ELF-1 (cell line): ENCODE measurements at places on chromosomes 13 and 19.

DNA sequence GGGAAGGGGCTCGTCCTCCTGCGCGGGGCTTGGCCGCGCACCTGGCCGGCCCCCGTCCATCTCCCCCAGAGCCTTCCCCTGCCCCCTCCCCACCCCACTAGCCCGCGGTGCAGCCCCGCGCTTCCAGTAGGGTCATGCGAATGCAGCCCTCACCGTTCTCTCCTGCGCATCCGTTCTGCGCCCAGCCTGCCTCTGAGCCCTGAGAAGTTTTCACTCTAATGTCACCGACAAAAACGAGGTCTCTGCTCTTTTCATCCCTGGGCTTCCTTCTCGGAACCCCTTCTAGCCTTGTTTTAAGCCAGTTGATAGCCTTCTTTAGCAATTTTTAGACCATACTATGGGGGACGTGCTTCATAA lies 97.4 kb downstream of the ATP8A2 start:
- DNase-seq = no peak

- no peak for DNase-seq
Observed at GRCh38 chr13:90518417-90518816, 829.1 kb upstream of the MIR17HG start.

- DNase-seq = no peak
Observed at GRCh38 chr13:33277946-33278345, 7.6 kb downstream of the STARD13 start.

GRCh38 chr13:83007226-83007625 lies 875.0 kb downstream of the SLITRK1 start:
- DNase-seq = no peak

GRCh38 chr13:85603735-85604134 lies 195.5 kb downstream of the SLITRK6 start:
- DNase-seq = no peak

DNA sequence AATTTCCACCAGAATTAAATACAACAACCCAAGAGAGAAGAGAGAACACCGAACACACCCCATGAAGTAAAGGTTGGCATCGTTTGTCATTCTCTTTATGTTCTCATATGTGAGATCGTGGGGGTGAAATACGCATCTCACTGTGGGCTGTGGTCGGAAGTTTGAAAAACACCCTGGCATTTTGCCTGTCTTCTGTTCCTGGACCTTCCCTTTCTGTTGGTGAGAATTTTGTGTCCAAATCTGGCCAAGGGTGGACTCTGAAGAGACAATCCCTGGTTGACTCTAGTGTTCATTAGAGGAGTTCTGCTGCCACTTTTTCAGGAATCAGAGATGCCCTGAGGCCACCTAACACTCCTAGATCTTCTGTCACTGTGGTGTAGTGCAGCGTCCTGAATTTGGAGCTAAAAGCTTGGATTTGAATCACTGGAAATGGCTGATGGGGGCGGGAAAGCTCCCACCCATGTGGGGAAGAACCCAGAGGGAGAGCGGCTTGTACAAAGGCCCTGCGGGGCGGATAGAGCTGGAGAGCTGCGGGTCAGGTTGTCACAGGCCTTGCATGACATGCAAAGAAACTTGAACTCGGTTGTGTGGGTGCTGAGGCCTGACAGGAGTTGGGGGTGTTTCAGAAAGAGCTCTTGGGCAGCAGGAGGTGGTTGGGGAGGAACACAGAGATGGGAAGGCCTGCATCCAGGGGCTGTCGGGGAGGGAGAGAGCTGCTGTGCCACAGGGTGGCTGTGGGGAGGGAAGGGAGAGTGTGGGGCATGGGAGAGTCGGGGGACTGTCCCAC lies 11.1 kb upstream of the SPATA13 start:
- DNase-seq = no peak

DNA sequence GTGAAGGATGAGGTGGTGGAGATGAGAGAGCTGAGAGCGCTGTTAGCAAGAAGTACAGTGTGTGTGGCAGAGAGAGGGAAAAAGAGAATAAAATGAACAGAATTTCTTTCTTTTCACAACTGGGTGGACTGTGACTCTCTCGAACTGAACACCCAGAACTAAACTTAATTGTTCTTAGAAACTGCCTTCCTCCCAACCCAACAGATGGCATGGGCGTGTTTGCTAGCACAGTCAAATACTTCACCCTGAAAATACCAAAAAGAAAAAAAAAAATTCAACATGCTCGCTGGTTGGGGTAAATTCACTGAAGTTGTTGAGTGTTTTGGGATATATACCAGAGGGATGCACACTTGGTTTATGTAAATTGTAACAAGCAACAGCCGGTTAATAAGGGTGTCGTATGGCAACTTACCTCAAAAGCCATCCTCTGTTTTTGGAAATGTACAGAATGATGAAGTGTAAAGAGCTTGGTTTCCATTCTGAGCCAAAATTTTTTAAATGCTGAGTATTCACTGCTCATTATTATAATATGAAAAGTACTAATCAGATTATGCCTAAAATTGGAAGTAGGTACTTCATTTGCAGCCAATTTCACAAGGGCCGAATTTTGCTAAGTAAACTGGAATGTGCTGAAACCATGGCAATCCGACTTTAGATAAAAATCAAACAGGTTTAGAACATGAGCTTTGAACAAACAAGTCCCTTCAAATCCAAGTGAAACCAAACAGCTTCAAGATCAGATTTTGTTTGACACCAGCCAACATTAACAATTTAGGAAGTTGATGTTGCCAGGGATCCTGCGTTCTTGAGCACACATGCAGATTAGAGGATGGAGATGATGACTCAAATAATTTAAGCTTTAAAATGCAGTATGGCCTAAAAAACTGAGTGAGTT lies 115.8 kb downstream of the ZIC5 start:
- DNase-seq = no peak

DNA sequence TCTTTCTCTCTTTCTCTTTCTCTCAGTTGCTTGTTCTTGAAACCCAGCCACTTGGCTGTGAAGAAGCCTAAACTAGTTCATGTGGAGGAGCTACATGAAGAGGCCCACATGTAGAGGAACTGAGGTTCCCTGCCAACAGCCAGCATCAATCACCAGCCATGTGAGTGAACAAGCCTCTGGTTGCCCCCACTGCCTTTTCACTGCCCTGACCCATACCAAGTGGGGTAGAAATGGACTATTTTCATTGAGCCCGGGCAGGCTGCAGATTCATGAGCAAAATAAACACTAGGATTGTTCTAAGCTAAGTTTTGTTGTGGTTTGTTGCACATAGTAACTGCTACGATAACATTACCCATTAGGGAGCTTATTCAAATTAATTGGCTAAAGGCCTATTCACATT lies 78.7 kb upstream of the FAM216B start:
- no peak for DNase-seq

GRCh38 chr19:31347828-31348392 lies 1.3 kb downstream of the TSHZ3 start:
- DNase-seq = no peak

DNA sequence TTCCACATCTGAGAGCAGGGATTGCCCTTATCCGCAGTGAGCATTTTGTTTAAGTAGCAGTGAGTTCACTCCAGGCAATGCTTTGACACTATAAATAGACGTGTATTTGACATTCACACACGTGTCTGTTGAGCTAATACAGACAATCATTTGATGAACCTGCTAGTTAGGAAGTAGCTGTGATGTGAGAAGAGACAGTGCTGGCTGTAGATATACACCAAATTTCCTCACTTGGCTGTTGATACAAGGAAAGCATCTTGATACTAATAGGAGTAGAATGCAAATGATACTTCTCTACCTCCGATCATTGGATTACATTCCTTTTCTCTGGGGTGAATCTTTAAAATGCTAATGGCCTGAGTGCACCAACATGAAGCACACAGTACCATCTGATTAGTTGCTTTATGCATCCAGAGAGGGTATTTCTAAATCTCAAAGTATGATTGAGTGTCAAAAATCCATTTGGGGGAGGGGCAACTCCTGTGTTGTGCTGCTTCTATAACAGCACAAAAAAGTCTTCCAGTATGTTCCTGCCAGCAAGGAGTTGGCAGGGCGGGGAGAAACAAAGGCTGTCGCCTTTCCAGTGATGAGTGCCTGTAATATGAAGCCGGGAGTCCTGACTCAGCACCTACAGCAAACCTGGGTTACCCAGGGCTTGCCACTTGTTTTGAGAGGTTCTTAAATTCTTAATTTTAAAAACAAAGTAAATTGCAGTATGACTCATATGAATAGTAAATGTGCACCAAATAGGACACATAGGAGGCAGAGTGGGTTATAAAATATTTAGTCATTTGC lies 7.0 kb downstream of the CUL4A start:
- peak; percentile 66 for DNase-seq

DNA sequence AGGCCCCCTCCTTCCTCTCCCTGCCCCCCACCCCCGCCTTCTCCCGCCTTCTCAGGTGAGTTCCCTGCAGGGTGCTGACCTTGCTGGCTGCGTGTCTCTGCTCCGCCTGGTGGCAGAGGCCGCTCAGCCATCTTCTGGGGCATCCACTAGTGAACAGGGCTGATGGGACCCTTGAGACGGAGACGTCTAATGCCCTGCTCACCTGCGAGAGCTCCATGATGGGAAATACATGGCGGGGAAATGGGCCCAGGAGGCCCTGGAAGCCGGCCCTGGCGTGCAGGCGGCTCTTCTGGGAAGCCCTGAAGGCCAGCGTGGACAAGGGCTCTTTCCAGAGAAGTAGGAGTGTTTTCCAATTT lies 15.2 kb upstream of the F7 start:
- DNase-seq = peak; percentile 27
